ENCODE measurements at places on chromosomes 2 and 18. TPM values are rescaled to one million over a fixed set of nuclear protein-coding genes. Genes with fewer than 3 reads are reported as not detected.

- H3K4me1 ChIP-seq: peaks cover 17% of the 10 kb centered on the region
- no peaks in the 10 kb centered on the region for H3K36me3 ChIP-seq
Measured at GRCh38 chr2:69291004-69291650, 95.9 kb downstream of the GFPT1 start.

- DNase-seq: no peak
- H3K27me3 ChIP-seq: no peaks in the 10 kb centered on the region
- no peak overlapping the region for H3K27ac ChIP-seq
- H3K36me3 ChIP-seq: no peaks in the 10 kb centered on the region
- no peak overlapping the region for H3K4me3 ChIP-seq
- H3K4me1 ChIP-seq: no peaks in the 10 kb centered on the region
Measured at GRCh38 chr18:31303771-31304170, 14.2 kb upstream of the DSG1 start.

GRCh38 chr2:23564615-23564960 is 179.6 kb downstream of the KLHL29 start:
- no peaks in the 10 kb centered on the region for H3K27me3 ChIP-seq
- no peak overlapping the region for H3K4me3 ChIP-seq
- no peaks in the 10 kb centered on the region for H3K36me3 ChIP-seq
- peak; percentile 65 for DNase-seq
- peak overlapping the region; percentile 69 for H3K27ac ChIP-seq

- no peak overlapping the region for H3K4me3 ChIP-seq
- no peak for DNase-seq
- H3K36me3 ChIP-seq: peaks cover 11% of the 10 kb centered on the region
- no peak overlapping the region for H3K27ac ChIP-seq
- no peaks in the 10 kb centered on the region for H3K4me1 ChIP-seq
Measured at GRCh38 chr18:44946529-44947113, 265.9 kb downstream of the SETBP1 start.

GRCh38 chr2:172597176-172597842 is 41.4 kb downstream of the PDK1 start:
- H3K27me3 ChIP-seq: no peaks in the 10 kb centered on the region
- H3K4me3 ChIP-seq: no peak overlapping the region
- DNase-seq: no peak

- H3K36me3 ChIP-seq: no peaks in the 10 kb centered on the region
- H3K27ac ChIP-seq: peak overlapping the region; percentile 64
- no peak for DNase-seq
- H3K4me3 ChIP-seq: no peak overlapping the region
- no peaks in the 10 kb centered on the region for H3K4me1 ChIP-seq
Measured at GRCh38 chr18:58578835-58579560, 49.9 kb downstream of the ALPK2 start.

DNA sequence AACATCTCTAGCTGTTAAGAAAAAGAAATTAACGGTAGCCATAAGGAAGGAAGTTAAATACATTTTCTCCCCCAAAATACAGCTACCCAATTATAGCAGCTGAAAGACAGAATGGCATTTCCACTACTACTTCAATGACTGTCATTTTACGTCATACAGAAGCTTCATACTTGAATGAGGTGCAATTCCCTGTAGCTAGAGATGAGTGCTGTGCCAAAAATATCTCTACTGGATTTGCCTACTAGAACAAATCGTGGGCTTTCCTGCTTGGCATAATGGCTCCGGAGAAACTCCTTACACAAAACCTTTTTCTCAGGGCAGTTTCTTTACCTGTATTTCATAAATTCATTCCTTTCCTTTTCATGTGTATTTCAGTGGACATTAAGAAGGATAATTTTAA is 36.3 kb upstream of the NRXN1 start:
- DNase-seq: no peak
- no peaks in the 10 kb centered on the region for H3K27me3 ChIP-seq
- H3K4me1 ChIP-seq: no peaks in the 10 kb centered on the region
- H3K36me3 ChIP-seq: no peaks in the 10 kb centered on the region
- no peak overlapping the region for H3K27ac ChIP-seq

- no peak for DNase-seq
- H3K4me3 ChIP-seq: no peak overlapping the region
- no peaks in the 10 kb centered on the region for H3K27me3 ChIP-seq
- H3K27ac ChIP-seq: peak overlapping the region; percentile 63
Measured at GRCh38 chr18:32425466-32425865, 45.2 kb downstream of the GAREM1 start.

GRCh38 chr2:164642268-164642667 is 21.0 kb upstream of the GRB14 start:
- no peak overlapping the region for H3K27ac ChIP-seq
- no peak overlapping the region for H3K4me3 ChIP-seq
- no peaks in the 10 kb centered on the region for H3K27me3 ChIP-seq
- DNase-seq: no peak

DNA sequence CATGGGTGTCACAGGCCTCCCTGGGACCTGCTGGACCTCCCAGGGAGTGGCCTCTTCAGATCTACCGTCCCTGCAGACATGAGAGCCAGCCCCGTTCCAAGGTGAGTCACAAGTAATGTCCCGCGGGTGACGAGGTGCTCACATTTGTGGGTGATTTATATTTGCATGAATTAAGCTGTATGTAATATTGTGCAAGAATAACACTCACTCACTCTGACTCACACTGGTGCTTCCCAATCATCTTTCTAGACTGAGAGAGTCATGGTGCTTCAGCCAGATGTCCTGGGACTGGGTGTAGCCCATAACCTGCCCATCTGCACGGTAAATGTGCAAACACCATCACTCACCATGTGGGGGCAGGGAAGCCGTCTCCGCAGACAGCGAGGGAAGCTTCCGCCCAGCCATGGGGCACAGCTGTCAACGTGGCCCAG is 347.5 kb upstream of the SALL3 start:
- no peak overlapping the region for H3K27ac ChIP-seq
- DNase-seq: no peak
- no peaks in the 10 kb centered on the region for H3K4me1 ChIP-seq
- no peaks in the 10 kb centered on the region for H3K36me3 ChIP-seq
- no peaks in the 10 kb centered on the region for H3K27me3 ChIP-seq

DNA sequence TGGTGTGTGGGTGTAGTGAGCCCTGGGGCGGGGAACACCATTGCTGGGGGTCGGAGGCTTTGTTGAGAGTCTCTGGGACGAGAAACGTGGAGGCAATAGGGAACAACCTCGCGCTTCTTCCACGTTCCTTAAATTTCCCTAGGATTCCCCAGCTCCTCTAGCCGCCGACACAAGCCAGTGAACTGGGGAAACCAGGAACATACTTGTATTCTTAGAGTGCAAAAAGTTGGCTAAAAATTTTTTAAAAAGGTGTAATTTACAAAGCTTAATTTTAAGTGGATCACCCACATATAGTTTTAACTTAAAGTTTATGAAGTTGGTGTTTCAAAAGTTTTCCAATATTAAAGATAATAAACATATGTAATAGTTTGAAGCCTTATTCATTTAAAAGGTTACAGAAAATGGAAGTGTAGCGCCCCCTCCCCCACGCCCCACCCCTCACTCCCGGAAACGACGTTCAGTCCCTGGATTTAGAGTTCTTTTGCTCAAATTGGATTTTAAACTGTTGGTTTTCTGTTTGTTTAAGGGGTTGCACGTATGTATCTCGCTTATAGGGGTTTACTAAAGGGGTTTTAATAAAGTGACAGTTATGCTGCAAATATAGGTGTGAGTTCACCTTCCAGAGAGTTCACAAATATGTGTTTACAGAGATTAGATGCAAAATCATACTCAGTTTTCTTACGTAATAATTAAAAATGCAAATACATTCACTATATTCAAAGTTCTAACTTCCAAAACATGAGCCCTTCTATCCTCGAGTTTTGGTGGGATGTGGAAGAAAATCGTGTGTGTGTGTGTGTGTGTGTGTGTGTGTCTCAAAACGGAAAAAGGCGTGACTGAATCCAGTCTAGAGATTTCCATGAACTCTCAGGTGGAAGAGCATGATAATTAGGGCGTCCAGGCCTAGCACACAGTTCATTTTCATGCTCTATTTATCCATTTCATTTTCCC is 872 bp downstream of the DSG2 start:
- H3K4me3 ChIP-seq: peak overlapping the region; percentile 68
- H3K4me1 ChIP-seq: peaks cover 15% of the 10 kb centered on the region
- peak overlapping the region; percentile 83 for H3K27ac ChIP-seq
- H3K36me3 ChIP-seq: no peaks in the 10 kb centered on the region
- H3K27me3 ChIP-seq: no peaks in the 10 kb centered on the region

DNA sequence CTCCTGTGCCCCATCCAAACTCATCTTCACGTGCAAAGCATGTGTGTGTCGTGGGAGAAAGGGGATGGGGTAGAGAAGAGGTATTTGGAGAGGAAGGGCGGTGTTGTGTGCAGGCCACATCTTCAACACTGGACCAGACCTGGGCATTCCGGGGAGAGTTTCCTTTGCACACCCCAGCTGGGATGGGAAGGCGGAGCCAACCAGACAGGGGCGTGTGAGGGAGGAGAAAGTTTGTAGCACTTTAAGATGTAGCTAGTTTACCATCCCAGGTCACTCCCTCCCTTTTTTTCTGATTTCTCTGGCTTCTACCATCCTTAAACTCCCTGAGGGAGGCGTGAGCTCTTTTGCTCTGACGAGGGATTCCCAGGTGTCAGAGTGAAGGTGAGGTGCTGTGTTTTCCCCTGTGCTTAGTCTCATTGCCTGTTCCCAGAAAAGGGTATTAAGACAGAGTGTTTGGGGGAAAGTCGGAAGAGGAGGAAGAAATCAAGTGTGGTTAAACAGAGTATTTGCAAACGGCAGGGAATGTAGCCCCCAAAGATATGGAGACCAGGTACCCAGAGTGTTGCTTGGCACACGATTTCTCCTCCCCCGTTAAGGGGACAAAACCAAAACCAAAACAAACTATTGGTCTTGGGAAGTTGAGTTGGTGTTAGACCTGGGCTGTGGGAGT is 1.6 kb downstream of the SETBP1 start:
- no peaks in the 10 kb centered on the region for H3K27me3 ChIP-seq
- H3K4me3 ChIP-seq: peak overlapping the region; percentile 73
- H3K4me1 ChIP-seq: peaks cover 28% of the 10 kb centered on the region
- no peaks in the 10 kb centered on the region for H3K36me3 ChIP-seq
- no peak for DNase-seq

- DNase-seq: no peak
- H3K36me3 ChIP-seq: no peaks in the 10 kb centered on the region
- no peaks in the 10 kb centered on the region for H3K27me3 ChIP-seq
- no peak overlapping the region for H3K4me3 ChIP-seq
- peak overlapping the region; percentile 53 for H3K27ac ChIP-seq
Measured at GRCh38 chr2:74767618-74768017, 66.3 kb upstream of the HK2 start.

DNA sequence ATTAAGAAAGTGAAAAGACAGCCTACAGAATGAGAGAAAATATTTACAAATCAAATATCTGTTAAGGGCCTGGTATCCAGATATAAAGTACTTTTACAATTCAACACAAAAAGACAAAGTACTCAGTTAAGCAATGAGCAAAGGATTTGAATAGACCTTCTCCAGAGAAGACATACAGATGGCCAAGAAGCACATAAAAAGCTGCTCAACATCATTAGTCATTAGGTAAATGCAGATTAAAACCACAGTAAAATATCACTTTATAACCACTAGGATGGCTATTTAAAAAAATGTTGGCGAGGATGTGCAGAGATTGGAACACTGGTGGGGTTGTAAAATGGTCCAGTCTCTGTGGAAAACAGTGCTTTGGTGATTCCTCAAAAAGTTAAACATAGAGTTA is 38.9 kb downstream of the RAB31 start:
- H3K27ac ChIP-seq: no peak overlapping the region
- no peaks in the 10 kb centered on the region for H3K27me3 ChIP-seq
- no peak overlapping the region for H3K4me3 ChIP-seq
- H3K4me1 ChIP-seq: peaks cover 19% of the 10 kb centered on the region
- no peak for DNase-seq

- no peak overlapping the region for H3K4me3 ChIP-seq
- no peaks in the 10 kb centered on the region for H3K27me3 ChIP-seq
- H3K4me1 ChIP-seq: no peaks in the 10 kb centered on the region
- peak overlapping the region; percentile 38 for H3K27ac ChIP-seq
- DNase-seq: no peak
- H3K36me3 ChIP-seq: no peaks in the 10 kb centered on the region
Measured at GRCh38 chr18:34729740-34730355, 19.8 kb downstream of the DTNA start.

DNA sequence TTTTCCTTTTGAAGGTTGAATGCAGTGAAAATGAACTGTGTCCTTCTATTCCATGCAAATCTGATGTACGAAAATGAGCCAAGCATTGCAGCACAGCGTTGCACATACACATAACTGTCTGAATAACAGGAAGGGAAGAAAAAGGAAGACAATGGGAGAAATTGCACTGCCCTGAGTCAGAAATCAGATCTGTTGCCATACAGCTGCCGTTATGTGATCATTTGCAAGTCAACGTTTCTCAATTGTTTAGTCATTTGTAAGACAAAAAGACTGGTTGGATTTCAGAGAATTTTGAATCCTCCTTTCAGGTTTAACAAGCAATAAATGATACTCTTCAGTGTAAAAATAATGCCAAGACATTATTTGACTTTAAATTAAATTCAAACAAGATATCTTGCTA is 284.1 kb downstream of the DSEL start:
- no peaks in the 10 kb centered on the region for H3K4me1 ChIP-seq
- no peaks in the 10 kb centered on the region for H3K36me3 ChIP-seq
- no peak for DNase-seq
- no peak overlapping the region for H3K27ac ChIP-seq

DNA sequence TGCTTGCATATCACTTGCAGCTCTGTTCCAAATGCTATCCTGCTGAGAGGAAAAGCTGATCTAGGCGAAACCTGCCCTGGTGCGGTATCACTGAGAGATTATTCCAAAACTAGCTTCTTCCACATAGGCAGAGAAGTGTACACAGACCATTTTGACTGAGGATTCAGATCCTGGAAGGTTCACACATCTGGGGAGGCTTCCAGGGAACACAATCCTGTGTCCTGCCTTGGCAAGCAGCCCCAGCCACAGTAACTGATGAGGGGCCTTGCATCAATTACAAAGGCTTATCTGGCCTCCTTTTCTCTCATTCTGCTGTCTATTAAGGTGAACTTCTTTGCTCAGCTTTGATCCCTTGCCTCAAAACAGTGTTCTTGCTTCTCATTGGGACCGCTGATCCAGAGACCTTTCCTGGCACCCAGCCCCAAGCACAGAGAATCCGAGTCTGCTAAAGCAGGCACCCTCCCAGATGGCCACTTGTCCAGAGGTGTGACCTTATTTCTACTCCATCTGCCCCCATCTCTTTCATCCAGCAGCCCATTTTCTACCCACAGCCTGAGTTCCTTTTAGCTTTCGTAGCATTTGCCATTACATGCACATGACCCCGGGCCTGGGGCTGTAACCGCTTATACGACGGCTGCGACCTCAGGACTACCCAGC is 52.3 kb upstream of the ZFP36L2 start:
- H3K4me1 ChIP-seq: peaks cover 32% of the 10 kb centered on the region
- H3K4me3 ChIP-seq: no peak overlapping the region
- H3K36me3 ChIP-seq: peaks cover 6% of the 10 kb centered on the region
- no peak for DNase-seq

GRCh38 chr2:137107904-137108303 is 342.6 kb downstream of the THSD7B start:
- H3K27ac ChIP-seq: no peak overlapping the region
- H3K36me3 ChIP-seq: no peaks in the 10 kb centered on the region
- H3K27me3 ChIP-seq: no peaks in the 10 kb centered on the region
- no peaks in the 10 kb centered on the region for H3K4me1 ChIP-seq
- no peak for DNase-seq

GRCh38 chr2:8684878-8685696 is 3.2 kb downstream of the ID2 start:
- H3K4me3 ChIP-seq: peak overlapping the region; percentile 71
- H3K27me3 ChIP-seq: no peaks in the 10 kb centered on the region
- H3K4me1 ChIP-seq: no peaks in the 10 kb centered on the region

Gene EPAS1
- total RNA-seq: 311 TPM

Gene IL1RL1
- 65.3 TPM for total RNA-seq

Gene CXCR1
- 0.78 TPM for total RNA-seq

Gene CHN1
- 4.1 TPM for total RNA-seq

Gene GAL3ST2
- 0.56 TPM for total RNA-seq

Gene SLC5A7
- total RNA-seq: not detected

Measured in right atrium auricular region (tissue), 2 donors.